Kidney capillary endothelial cell (primary cell): ENCODE measurements at places on chromosomes 16 and 17.

DNA sequence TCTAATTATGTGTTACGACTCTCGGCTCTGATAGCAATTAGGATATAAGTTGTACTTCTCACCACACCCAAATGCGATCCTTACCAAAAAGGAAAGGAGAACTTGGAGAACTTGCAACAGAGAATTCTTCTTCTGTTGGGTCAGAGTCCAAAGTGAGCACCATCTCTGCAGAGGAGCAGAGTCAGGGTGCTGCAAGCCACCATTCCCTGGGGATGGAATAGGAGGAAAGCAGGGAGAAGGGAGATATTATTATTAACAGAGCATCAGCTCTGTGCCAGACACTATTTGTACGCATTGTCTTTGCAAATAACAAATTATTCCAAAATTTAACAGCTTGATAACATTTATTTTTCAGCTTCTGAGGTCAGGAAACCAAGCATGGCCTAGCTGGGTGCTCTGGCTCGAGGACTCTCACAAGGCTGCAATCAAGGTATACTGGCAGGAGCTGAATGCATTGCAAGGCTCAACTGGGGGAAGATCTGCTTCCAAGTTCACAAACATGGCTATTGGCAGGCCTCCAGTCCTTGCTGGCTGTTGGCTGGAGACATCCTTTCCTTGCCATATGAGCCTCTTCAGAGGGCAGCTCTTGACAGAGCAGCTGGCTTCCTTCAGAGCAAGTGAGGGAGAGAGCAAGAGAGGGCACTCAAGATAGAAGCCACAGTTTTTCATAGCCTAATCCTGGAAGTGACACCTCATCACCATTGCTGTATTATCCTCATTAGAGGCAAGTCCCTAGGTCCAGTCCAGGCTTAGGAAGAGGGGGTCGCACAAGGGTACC lies 296.2 kb upstream of the CDH5 start:
- no peak for DNase-seq

GRCh38 chr17:5980941-5981340 lies 89.2 kb upstream of the WSCD1 start:
- no peak for DNase-seq

- no peak for DNase-seq
These were observed 9.2 kb upstream of the KANSL1 start for GRCh38 chr17:46202424-46202823.

GRCh38 chr17:68290955-68291835 lies at the start of the genes ARSG and SLC16A6:
Gene ARSG, plus strand, starts transcription at chr17:68291495. Its CDS starts 15,999 bp downstream, at chr17:68307494.
Gene SLC16A6, minus strand, starts transcription at chr17:68291127. Its CDS starts 12,807 bp downstream, at chr17:68278320.
- DNase-seq, result peak; percentile 42

DNA sequence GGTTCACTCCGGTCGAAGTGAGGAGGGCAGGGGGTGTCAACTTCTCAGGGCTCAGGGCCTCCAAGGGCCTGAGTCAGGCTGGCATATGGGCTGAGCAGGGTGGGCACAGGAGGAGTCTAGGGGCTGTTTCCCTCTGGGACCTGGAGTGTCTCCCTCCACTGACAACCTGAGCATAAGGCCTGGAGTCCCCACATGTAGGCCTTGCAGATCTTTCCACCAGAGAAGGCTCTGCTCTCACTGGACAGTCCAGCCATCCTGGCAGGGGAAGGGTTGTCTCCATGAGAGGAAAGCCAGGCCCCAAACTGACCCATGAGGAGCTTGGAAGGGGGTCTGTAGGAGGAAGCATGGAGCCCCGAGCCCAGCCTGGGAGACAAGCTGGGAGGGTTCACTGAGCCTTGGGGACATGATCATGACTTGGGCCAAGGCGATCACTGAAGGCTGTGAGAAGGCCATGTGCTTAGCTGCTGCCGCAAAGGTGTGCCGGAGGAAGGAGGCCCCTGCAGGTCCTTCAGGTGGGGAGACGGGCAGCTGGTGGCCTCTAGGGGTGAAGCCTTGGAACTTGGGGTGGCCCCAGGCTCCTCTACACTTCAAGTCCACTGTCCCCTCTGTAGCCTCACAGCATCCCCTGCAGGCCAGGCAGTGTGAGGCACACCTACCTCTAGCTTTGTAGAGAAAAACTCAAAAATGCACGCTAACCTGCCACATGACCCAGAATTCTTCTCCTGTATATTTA lies 9.9 kb downstream of the CMTM2 start:
- no peak for DNase-seq

- DNase-seq, result peak; percentile 76
These were observed 19.0 kb downstream of the HEATR9 start for GRCh38 chr17:35849469-35850348.
